Activated effector memory CD4-positive, alpha-beta T cell treated with Interleukin-2 at 50 U/mL for 16 hours (primary cell): ENCODE measurements at places on chromosomes 3 and 15.

DNA sequence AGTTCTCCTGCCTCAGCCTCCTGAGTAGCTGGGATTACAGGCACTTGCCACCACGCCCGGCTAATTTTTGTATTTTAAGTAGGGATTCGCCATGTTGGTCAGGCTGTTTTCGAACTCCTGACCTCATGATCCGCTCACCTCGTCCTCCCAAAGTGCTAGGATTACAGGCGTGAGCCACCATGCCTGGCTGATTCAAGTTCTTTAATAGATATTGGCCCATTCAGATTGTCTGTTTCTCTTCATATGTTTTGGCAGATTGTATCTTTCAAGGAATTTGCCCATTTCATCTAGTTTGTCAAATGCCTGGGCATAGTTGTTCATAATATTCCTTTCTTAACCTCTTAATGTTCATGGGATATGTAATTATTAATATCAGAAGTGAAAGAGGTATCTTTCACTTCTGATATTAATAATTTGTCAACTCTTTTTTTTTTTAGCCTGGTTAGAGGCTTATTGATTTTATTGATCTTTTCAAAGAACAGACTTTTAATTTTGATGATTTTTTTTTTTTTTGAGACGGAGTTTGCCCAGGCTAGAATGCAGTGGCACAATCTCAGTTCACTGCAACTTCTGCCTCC, 40.2 kb upstream of the ZFAND6 start:
- no peak for DNase-seq

GRCh38 chr3:9503283-9503682, 50.3 kb downstream of the LHFPL4 start:
- DNase-seq: peak; percentile 51

- DNase-seq: no peak
These were observed 153.7 kb downstream of the TPRG1 start for GRCh38 chr3:189325454-189325853.

DNA sequence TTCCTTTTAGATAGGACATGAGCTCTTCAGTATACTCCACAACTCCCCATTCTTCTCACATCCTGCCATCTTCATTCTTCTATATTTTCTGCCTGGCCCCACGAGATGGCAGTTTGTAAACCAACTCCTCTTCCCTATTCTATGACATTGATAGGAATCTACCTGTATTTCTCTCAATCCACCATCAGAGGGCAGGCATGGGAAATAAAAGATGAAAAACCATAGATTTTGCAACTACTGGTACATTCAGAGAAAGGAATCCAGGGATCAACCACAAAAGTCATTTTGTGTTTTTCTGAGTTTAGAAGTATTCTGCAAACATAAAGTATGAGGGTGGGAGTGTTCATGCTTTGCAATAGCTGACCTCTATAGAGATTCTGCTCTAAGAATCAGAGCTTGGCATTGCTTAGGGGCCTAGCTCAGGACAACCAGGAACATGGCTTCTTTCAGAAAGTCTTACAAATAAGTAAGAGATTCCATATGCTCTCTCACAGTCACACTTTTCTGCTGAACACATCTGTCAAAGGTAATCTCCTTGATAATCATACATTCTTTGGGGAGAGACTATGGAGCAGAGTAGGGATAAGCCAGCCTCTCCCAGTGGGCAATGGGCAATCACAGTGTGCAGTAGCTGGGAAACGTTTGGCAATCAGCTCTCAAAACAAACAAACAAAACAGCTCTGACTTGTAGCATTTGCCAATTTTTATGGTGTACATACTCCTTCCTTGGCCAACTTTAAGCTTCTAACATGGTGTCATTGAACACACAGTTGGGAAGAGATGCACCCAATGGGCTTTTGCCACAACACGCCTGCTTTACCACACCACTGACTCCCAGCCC, 43.1 kb upstream of the SLC25A36 start:
- DNase-seq: no peak

DNA sequence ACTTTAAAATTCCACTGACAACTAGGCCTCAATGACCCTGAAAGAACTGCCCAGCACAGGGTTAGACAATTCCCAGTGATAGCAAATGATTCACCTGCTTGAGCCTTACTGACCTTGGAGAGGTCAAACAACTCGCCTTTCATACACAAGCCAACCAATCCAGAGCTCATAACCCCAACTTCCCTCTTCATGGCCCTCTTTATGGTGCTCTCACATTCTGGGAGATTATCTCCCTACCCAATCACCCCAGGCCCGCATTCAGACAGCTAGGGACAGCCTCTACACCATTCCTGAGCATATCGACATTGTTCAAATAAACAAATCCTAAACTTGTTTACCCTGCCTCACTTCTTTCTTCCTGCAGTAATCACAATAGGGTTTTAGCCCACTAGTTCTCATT, 32.2 kb upstream of the COLQ start:
- DNase-seq: no peak

GRCh38 chr3:78115983-78116382, 1076.1 kb downstream of the ROBO2 start:
- no peak for DNase-seq

- no peak for DNase-seq
These were observed 69.5 kb upstream of the NEO1 start for GRCh38 chr15:72982714-72983113.

DNA sequence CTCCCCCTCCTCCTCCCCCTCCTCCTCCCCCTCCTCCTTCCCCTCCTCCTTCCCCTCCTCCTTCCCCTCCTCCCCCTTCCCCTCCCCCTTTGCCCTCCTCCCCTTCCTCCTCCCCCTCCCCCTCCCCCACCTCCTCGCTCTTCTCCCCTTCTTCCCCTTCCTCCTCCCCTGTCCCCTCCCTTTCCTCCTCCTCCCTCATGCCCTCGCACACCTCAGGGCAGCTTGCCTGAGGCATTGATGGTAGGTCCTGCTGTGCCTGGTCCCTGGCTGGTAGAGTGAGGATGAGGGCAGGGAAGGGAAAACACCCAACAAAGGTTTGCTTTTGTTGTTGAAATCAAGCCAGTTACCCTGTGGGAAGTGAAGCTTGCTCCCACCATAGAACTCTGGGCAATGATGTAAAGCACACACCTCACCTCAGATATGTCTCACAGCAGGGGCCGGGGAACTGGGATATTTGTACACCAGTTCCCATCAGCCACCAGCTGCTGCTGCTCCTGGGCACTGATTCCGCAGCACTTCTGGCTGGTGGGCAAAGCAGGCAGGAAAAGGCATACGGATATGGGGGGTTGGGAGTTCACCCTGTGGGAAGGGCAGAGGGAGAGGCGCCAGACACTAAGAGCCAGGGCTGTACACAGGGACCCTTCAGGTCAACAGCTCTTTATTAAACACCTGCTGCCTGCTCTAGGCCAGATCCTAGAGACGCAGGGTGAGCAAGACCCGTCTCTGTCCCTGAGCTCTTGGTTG, 13.8 kb downstream of the ISG20 start:
- no peak for DNase-seq

DNA sequence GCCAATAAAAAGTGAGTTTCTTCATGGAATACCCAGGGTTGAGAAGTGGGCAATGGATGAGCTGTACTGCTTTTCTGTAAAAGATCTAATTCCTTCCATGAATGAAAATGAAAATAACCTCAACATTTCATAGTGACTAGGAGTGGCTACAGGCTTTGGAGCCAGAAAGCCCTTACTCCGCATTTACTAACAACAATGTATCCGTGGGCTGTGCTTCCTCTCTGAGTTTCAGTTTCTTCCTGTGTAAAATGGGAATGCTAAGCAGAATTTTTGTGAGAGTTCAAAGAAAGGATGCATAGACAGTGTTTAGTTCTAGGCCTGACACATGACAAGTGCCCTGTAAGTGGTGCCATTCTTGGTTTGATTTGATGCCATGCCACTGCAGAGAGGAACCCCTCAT, 47.5 kb upstream of the TM4SF1 start:
- no peak for DNase-seq

DNA sequence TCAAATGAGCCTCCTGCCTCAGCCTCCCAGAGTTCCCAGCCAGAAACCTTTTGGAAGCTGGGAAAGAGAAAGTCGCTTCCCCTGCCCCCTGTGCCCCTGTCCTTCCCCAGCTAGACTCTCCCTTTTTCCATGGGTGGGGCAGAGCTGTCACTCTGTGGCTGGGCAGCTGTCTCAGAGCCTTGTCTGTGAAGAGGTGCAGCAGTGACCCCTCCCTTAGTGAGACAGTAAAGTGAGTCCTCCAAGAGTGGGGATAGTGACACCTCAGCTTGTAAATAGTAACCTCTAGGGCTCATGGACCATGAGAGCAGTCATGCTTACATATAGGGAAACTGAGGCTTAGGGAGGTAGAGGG, 76.3 kb downstream of the SMAD6 start:
- no peak for DNase-seq

- no peak for DNase-seq
These were observed 13.0 kb downstream of the IRAK2 start for GRCh38 chr3:10177737-10178136.

- no peak for DNase-seq
These were observed 118.8 kb downstream of the LPP start for GRCh38 chr3:188272481-188273372.

- no peak for DNase-seq
These were observed 15.8 kb downstream of the TMC3 start for GRCh38 chr15:81358248-81358647.

GRCh38 chr15:88448991-88449461, 18.2 kb downstream of the MRPL46 start:
- no peak for DNase-seq

DNA sequence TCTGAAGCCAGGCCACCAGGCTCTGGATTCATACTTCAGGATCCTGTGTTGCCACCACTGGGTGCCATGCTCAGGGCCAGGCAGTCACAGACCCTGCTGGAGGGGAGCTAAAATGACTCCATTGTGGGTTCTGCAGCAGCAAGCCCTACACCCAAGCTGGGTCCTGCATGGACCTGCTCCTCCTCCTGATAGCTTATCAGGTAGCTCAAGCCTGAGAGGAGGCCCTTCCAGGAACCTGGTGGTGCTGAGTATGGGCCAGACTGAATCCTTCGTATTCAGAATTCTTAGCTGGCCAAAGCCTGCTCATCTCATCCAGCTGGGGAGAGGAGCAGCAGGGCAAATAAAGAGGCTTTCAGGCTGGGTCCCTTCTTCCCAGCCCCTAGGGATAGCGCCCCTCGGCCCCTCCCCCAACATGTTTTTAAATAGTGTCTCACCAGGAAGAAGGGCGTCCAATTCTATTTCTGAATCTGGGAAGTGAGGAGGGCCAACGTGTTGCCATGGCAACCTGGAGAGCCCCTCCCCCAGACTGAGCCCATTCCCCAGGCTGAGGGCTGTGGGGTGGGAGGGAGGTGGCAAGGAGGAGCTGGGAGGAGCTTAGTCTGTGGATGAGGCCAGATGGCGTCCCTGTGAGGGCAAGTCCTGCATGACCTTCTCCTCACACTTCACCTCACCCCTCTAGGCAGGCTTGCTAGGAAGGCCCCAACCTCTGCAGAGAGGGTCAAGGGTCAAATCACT, 11.0 kb upstream of the CAMKV start:
- DNase-seq: no peak

GRCh38 chr3:46642971-46643370, 30.6 kb downstream of the FAM240A start:
- no peak for DNase-seq

DNA sequence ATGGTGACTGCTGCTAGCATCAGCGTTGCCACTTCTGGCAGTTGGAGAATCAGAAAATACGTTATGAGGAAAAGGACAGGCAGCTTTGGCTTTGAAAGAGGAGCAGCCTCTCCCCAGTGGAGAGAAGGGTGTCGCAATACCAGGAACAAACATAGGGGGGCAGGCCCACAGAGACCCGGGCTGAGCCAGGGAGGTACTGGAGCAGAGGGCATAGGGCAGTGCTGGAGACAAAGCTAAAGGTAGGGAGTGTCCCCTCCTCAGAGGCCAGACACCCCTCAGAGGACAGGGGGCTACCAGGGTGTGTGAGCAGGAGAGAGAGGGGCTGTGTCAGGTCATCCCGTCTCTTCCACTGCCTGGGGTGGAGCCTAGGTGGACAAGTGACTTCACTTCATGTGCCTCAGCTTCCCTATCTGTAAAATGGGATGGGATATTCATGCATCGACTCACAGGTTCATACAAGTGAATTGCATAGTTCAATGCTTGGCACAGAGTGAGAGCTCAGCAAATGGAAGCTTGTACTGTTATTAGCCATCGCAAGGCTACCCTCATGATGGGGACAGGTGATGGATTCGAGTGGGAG, 49.7 kb upstream of the LIMD1 start:
- DNase-seq: no peak

DNA sequence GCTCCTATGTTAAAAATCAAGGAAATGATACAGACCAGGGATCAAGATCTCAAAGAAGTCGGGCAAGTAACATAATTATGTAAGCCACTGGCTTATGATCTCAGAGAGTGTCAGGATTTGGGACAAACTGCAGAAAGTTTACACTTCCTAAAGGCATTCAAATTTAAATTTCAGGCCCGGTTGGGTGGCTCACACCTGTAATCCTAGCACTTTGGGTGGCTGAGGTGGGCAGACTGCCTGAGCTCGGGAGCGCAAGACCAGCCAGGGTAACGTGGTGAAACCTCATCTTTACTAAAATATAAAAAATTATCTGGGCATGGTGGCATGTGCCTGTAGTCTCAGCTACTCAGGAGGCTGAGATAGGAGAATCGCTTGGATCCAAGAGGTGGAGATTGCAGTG, 124.4 kb upstream of the UBE2E2 start:
- no peak for DNase-seq

- no peak for DNase-seq
These were observed 19.9 kb upstream of the TATDN2 start for GRCh38 chr3:10228248-10228950.

GRCh38 chr3:191065181-191065805, 133.7 kb upstream of the OSTN start:
- DNase-seq: no peak

DNA sequence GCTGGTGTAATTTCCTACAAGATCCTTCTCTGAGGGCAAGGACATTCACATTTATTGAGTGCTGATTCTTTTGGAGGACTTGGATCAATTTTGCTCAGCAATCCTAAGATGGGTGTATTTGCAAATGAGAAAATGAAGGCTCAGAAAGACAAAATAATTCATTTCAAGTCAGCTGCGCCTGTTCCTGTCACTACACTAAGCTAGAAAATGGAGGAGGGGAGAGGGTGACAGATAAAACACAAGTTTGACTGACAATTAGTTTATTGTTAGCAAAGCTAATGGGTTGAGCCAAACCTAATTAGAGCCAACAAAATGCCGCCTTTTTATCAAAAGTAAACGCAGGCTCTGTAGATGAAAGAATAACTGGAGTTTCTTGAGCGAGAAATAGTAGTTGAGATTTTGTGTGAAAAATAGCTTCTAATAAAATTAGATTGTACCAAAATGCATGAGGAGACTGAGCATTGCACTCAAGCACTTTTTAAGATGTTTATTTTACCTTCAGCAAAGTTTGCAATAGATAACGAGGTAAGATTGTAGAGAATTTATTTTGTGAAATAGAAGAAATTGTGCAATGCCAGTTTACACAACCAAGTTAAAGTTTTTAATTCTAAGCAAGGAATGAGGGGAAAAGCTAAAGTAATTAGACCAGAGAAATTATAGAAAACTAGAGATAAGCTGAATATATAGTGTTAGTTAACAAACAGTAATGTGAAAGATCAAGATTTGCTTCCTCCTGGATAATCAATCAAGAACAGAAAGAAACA, 39.6 kb upstream of the SECISBP2L start:
- DNase-seq: no peak

GRCh38 chr3:98734735-98735134, 28.4 kb upstream of the ST3GAL6 start:
- DNase-seq: no peak

- DNase-seq: no peak
These were observed 29.7 kb downstream of the ZNF106 start for GRCh38 chr15:42461261-42461660.
